ENCODE measurements at places on chromosomes 12 and 14. TPM values are rescaled to one million over a fixed set of nuclear protein-coding genes. Genes with fewer than 3 reads are reported as not detected.

DNA sequence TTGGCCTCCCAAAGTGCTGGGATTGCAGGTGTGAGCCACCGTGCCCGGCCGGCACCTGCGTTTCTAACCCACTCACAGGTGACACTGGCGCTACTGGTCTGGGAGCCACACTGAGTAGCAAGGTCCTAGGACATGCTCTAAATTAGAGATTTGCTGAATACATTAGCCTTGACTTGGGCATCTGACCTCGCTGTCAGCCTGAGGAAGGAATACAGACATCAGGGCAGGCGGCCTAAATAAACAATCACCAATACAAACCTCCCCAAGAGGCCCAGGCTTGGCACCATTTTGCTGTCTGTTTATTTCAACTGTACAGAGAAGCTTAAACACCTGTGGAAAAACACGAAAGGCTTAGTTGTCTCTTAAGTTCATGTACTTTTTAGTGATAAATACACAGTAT is 27.5 kb downstream of the P2RX4 start:
- DNase-seq, result no peak

GRCh38 chr12:57127101-57127725 is 1.1 kb upstream of the LRP1 start:
- no peak for DNase-seq

DNA sequence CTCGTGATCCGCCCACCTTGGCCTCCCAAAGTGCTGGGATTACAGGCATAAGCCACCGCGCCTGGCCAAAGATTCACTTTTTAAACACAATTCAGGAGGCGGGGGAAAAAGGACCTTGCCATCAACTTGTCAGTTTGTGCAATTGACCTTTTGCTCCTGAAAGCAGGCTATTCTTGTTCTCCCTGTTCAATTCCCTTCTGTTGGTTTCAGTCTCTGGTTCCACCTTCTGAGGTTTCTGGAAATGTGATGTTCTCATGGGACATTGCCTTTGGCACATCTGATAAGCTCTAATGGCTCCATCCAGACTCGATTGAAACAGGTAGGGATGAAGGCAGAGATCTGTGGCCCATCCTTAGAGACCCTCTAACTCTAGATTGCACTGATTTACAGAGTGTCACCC is 17.9 kb upstream of the CCDC85C start:
- DNase-seq, result no peak

- DNase-seq, result no peak
Measured at GRCh38 chr12:27771481-27772327, 8.3 kb upstream of the KLHL42 start.

DNA sequence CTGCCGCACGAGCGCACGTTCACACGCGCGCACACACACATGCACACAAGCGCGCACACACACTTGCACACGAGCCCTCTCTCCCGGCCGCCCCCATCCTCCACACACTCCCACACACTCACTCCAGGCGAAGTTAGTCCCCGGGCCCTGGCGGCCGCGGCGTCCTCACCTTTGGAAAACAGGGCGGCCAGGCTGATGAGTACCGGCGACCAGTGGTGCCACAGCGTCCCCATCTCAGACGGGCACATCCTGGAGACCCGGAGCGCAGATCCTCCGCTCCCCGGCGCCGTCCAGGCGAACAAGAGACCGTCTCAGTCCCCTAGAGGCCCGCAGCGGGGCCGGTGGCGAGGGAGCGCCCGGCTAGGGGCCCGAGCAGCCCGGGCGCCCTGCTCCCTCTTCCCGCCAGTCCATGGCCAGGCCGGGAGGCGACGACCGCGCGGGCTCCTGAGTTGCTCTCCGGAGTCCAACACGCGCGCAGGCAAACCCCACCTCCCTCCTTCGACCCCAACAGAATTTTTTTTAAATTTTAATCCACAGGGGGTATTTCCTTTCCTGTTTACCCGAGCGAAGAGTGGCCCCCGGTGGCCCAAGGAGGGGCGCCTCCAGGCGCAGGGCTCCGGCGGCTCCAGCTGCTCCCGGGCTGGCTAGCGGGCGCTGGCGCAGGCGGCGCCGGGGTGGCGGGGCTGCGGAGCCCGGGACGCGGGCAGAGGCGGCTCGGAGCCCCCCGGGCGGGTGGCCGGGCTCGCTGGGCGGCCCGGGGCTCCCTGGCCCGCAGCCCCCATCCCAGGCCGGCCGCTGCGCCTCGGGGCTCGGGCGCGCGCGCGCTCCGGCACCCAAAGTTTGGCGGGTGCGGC is 506 bp downstream of the TMEM132D start:
- peak; percentile 3 for DNase-seq

GRCh38 chr12:30696103-30696408 is 387 bp upstream of the IPO8 start:
- DNase-seq, result no peak

DNA sequence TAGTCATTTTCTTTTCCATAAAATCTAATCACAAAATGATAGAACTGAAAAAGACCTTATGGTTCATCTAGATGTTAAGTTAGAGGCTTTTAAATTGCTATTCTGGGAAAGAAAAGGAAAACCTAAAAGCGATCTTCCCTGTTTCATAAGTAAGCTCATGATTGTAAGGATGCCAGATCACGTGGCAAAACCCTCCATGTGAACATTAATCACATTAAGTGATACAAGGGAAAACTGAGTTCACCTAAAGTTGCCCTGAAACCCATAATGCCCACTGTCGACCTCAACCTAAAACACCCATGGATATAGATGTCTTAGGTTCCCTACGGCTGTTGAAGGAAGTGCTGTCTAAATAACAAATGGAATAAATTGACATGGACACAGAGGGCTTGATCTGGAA is 3.0 kb upstream of the STXBP6 start:
- DNase-seq, result no peak

DNA sequence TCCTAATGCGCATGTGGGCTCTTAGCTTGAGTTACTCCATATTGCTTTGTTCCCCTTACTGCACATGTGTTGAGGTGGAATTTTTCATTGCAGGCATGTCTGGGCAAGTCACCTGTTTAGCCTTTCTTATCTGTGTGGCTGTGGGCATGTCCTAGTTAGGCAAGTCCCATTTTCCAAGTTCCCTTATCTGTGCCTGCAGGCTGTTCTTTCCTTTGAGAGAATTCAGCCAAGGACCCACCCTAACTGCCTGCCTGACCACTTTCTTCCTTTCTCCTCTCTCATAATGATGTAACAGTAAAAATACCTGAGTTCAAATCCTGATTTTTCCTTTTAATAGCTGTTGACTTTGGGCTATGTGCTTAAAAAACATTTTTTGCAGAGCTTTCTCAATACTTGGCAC is 870.6 kb downstream of the NRXN3 start:
- DNase-seq, result no peak

- no peak for DNase-seq
Measured at GRCh38 chr12:66587912-66588311, 91.0 kb downstream of the GRIP1 start.

DNA sequence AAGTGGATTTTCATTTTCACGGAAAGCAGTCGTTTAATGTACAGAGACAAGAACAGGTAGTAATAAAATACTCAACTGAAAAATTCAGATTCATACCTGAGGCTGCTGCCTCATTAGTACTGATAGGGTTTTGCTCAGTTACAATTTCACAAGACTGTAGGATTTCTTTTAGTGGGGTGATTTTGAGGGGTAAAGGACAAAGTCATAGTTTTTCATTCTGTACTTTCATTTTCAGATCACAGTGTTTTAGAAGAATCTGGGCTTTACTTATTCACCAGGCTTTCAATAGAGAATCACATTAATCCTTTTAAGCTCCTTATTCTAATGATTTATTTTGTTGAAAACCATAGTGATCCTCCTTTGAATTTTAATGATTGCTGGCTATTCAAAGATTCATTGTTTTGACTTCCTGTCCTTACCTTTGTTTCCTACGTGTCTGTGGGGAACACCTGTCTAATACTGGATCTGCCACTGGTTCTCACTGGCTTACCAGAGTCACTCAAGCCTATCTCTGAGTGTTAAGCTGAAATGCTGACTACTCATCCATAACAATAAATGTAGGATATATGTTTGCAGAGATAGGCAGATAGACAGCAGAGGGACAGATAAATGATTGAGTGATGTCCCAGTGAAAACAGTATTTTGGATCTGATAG is 243.8 kb upstream of the NPAS3 start:
- no peak for DNase-seq

DNA sequence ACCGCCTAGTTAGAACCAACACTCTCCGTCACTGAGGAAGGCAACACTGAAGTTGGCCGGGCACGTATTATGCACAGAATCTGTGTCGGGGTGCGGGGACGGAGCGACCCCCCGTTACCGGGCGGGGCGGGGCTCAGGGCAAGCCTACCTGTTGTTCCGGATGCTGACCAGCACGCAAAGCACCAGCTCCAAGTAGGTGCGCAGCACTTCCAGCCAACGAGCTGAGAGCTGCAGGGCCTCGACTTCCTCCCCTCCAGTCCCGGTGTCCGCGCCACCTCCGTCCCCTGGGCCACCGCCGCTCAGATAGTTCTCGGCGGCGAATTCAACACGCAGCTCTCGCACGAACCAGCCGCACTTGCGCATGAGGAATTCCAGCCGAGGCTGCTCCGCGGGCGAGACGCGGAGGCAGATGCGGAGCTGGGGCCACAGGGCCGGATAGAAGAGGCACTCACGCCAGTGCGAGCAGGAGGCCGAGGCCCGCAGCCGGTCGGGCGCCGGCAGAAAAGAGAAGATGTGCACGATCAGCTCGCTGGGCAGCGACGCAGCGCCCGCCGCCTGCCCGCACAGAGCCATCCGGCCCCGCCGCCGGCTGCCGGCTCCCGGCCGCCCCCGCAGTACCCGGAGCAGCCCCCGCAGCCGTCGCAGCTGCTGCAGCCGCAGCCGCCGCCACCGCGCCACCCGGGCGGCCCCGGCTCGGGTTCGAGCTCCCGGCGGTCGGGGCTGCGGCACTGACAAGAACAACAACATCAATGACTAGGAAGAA is 636 bp downstream of the FBXO33 start:
- DNase-seq, result peak; percentile 20

GRCh38 chr14:71734076-71734475 is 198.2 kb upstream of the RGS6 start:
- DNase-seq, result no peak

- DNase-seq, result no peak
Measured at GRCh38 chr12:109885616-109886015, 5.3 kb upstream of the GLTP start.

GRCh38 chr12:15020156-15020555 is 47.3 kb downstream of the PDE6H start:
- DNase-seq, result no peak

DNA sequence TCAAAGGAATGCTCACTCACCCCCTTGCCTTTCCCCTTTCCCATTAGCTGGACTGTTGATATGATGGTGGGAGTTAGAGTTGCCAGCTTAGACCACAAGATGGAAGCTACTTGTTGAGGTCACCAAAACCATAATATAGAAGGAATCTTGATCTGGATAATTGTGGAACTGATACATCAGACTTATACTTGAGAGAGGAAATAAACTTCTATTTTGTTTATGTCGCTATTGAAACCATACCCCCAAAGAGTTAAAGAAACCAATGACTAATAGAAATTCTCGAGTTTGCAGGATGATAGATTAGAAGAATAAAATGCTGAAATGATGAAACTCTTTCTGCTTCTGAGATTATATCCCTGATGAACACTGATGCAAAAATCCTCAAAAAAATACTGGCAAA is 37.9 kb downstream of the TDG start:
- DNase-seq, result no peak

GRCh38 chr12:56141946-56142784 is 10.2 kb upstream of the MYL6B start:
- no peak for DNase-seq

- no peak for DNase-seq
Measured at GRCh38 chr14:54025661-54026060, 69.0 kb upstream of the BMP4 start.

DNA sequence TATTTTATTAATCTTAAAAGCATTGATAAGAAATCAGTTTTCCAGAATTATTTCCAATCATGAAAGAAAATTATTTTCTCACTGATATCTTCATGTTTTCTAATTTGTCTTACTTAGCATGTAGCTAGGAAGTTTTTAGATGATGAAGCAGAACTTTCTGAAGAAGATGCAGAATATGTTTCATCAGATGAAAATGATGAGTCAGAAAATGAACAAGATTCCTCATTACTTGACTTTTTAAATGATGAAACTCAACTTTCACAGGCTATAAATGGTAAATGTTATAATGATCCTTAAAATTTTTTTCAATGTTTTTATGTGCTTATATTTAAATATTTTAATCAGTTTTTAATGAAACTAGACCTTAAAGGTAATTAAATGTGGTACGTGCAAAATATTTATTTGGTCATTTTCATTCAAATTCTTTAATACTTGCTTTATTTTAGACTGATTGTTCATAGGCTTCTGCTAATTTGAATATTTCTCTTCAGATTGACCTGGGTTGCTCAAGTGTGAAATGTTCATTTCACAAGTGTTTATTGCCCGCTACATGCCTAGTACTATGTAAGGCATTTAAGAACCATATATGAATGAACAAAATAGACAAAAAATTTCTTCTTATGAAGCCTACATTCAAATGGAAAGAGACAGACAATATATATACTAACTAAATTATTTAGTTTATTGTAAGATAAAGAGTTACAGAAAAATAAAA is 49.5 kb downstream of the FANCM start:
- no peak for DNase-seq

DNA sequence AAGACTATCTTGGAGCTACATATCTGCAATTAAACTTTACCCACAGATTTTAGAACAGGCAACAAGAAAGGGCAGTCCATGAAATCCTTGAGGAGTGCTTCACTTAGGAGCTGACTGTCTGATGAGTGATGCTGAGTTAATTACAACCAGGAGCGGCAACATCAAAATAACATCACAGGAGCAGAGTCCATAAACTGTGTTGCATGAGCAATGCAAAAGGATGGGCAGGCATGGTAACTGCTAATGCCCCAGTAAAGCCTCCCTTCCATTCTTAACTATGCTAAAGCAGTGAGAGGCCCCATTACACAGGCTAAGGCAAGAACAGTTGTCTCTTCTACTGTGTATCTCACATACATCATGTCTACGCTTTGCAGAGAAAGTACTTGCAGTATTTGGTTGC is 156.6 kb downstream of the PAX9 start:
- no peak for DNase-seq

DNA sequence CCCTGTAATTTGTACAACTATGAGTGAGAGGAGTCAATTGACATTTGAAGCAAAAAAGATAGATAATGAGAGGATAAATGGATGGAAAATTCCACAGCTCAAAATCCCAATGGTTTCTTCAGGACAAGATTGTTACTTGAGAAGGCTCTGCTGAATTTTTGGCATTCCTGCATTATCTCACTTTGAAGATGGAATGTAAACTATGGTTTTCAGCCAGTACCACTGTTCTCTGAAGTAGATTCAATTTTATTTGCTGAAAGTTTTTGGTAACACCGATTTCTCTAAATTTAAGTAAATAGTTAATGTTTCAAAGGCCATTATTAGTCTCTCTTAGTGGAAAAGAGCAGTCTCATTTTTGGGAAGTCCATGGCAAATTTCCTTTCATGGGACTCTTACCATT is 121.9 kb upstream of the SLC38A2 start:
- DNase-seq, result no peak

Gene BHLHE41
- 0.84 TPM for polyA plus RNA-seq

Gene OR6S1
- not detected for polyA plus RNA-seq

Gene VDR
- 4.7 TPM for polyA plus RNA-seq

Gene SOX5
- polyA plus RNA-seq, result 7.4 TPM

Gene CLMN
- polyA plus RNA-seq, result 46.2 TPM

Gene RDH5
- polyA plus RNA-seq, result 22.5 TPM

Gene KRT6A
- not detected for polyA plus RNA-seq

Gene GALNT8
- 3.8 TPM for polyA plus RNA-seq

Gene ENDOU
- 0.34 TPM for polyA plus RNA-seq

Gene CCDC60
- polyA plus RNA-seq, result 0.12 TPM

Gene LBHD2
- polyA plus RNA-seq, result not detected

Gene TAS2R46
- polyA plus RNA-seq, result not detected

Gene KRT83
- not detected for polyA plus RNA-seq

Gene C12orf54
- polyA plus RNA-seq, result 0.82 TPM

All from renal cortex interstitium (tissue), 15 donors.